ENCODE measurements at places on chromosomes 13 and 19. TPM values are rescaled to one million over a fixed set of nuclear protein-coding genes. Genes with fewer than 3 reads are reported as not detected.

The ZNF845 gene
- total RNA-seq: 5.7 TPM

The NLRP9 gene
- not detected for total RNA-seq

GRCh38 chr13:70964874-70965273, 856.6 kb upstream of the KLHL1 start:
- H3K36me3 ChIP-seq: no peaks in the 10 kb centered on the region
- H3K4me3 ChIP-seq: no peak overlapping the region
- DNase-seq: no peak
- no peak overlapping the region for H3K27ac ChIP-seq
- no peaks in the 10 kb centered on the region for H3K27me3 ChIP-seq

The FCGBP gene
- 79.5 TPM for total RNA-seq

GRCh38 chr19:3387645-3388589, 21.5 kb downstream of the NFIC start:
- no peak overlapping the region for H3K4me3 ChIP-seq
- DNase-seq: peak; percentile 68
- H3K4me1 ChIP-seq: peaks cover 62% of the 10 kb centered on the region
- H3K27me3 ChIP-seq: no peaks in the 10 kb centered on the region
- peak overlapping the region; percentile 92 for H3K27ac ChIP-seq

GRCh38 chr13:110322126-110322827, 15.2 kb downstream of the COL4A2 start:
- H3K27me3 ChIP-seq: no peaks in the 10 kb centered on the region
- H3K27ac ChIP-seq: peak overlapping the region; percentile 79
- no peak overlapping the region for H3K4me3 ChIP-seq
- DNase-seq: no peak
- H3K36me3 ChIP-seq: no peaks in the 10 kb centered on the region
- H3K4me1 ChIP-seq: peaks cover 64% of the 10 kb centered on the region

The STAP2 gene
- 3.1 TPM for total RNA-seq

- no peak overlapping the region for H3K4me3 ChIP-seq
- no peaks in the 10 kb centered on the region for H3K27me3 ChIP-seq
- H3K4me1 ChIP-seq: peaks cover 12% of the 10 kb centered on the region
- no peak for DNase-seq
- H3K27ac ChIP-seq: no peak overlapping the region
Measured at GRCh38 chr13:80235967-80236302, 105.0 kb downstream of the SPRY2 start.

- H3K36me3 ChIP-seq: no peaks in the 10 kb centered on the region
- no peak overlapping the region for H3K27ac ChIP-seq
- DNase-seq: no peak
- H3K4me3 ChIP-seq: no peak overlapping the region
- H3K4me1 ChIP-seq: no peaks in the 10 kb centered on the region
Measured at GRCh38 chr19:10820173-10820572, 15.8 kb downstream of the TMED1 start.

DNA sequence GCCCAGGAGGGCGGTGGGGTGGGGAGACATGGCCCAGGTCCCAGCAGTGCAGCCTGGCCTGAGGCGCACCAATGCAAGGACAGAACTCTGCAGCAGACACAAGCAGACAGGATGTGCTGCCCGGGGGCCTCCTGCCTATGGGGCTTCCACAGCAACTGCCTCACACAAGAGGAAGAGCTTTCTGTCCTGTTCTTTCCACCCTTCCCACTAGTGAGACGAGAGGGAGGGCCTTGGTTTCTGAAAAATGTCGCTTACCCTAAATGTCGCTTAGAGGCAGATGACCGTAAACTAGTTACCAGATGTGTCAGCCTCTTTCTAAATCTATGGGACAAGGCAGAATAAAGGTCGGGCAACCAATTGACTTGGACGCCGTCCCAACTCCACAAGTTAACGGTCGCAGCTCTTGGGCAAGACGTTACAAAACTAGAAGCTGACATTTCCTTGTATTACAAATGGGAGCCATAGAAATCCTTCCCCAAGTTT, at the start of gene LAIR1:
LAIR1 (minus strand) TSS at position 157 of the 483 bp plus-strand sequence; CDS start at position 30, 127 bp downstream.
- H3K36me3 ChIP-seq: no peaks in the 10 kb centered on the region
- H3K4me1 ChIP-seq: no peaks in the 10 kb centered on the region
- H3K4me3 ChIP-seq: peak within 1 kb of the TSS; percentile 43
- no peak for DNase-seq
- H3K27ac ChIP-seq: peak within 1 kb of the TSS; percentile 53

The C13orf46 gene
- 17.7 TPM for total RNA-seq

- no peak for DNase-seq
- H3K4me3 ChIP-seq: no peak overlapping the region
- no peaks in the 10 kb centered on the region for H3K36me3 ChIP-seq
- no peak overlapping the region for H3K27ac ChIP-seq
- H3K27me3 ChIP-seq: no peaks in the 10 kb centered on the region
Measured at GRCh38 chr19:16736709-16737108, 17.1 kb downstream of the NWD1 start.

DNA sequence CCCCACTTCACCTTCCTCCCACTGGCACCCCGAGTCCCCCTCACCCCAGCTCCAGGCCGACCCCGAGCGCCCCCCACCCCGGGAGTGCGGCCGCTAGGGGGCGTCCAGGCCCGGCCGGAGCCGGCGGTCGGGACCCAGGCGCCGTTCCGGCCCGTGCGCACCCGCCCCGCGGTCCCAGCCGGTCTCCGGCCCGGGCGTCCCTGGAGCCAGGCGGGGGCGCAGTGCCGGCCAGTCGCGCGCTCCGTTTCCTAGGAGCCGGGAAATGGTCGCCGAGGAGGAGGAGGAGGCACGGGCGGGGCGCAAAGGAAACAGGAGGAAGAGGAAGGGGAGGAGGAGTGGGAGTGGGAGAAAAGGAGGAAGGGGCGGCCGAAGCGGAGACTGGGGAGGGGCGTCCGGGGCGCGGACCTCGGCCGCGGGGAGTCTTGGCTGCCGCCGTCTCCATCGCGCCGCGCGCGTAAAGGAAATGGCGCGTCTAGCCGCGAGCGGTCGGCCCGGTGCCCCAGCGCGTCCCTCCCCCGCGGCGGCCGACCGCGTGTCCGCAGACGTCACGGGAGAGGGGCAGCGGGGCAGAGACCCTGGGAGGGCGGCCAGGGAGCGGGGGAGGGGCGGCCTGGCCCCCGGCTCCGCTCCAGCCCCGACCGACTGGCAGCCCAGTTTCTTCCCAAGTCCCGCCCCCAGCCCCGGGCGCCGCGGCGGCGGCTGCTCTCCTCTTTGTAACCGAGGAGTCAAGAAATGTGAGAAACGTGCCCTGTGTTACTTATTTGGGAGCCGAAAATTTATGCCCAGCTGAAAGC, 1.1 kb upstream of the KCTD15 start:
- DNase-seq: peak; percentile 45
- peak overlapping the region; percentile 86 for H3K27ac ChIP-seq
- H3K27me3 ChIP-seq: no peaks in the 10 kb centered on the region
- peaks cover 12% of the 10 kb centered on the region for H3K4me1 ChIP-seq
- no peaks in the 10 kb centered on the region for H3K36me3 ChIP-seq

DNA sequence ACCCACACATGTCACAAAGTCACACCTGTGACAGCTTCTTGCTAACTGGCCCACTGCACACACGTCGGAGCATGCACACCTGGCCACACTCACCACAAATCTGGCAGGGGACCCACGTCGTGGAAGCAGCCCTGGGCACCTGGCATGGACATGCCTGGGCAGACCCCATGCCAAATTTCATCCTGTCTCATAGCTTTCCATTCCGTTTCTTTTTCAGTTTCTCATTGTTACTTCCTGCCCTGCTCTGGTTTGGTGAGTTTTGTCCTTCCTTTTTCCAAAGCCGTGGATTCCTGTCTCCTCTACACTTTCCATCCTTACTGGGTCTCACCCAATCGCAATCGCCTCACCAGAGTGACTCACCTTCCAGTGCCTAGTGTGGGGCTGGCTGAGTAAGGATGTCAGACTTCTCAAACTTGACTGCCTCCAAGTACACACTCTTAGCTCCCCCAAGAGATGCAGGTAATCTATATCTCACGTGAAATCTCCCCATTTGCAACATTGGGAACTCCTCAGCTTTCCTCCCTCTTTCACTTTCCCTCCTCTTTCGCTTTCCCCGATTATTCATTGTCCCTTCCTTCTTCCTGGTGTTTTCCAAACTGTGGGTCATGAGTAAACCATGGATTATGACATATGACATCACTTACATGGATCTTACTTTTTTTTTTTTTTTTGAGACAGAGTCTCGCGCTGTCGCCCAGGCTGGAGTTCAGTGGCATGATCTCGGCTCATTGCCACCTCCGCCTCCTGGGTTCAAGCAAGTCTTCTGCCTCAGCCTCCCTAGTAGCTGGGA, 1.6 kb upstream of the BBC3 start:
- peak overlapping the region; percentile 100 for H3K27ac ChIP-seq
- DNase-seq: no peak
- H3K4me3 ChIP-seq: no peak overlapping the region
- no peaks in the 10 kb centered on the region for H3K27me3 ChIP-seq
- no peaks in the 10 kb centered on the region for H3K4me1 ChIP-seq
- H3K36me3 ChIP-seq: no peaks in the 10 kb centered on the region

DNA sequence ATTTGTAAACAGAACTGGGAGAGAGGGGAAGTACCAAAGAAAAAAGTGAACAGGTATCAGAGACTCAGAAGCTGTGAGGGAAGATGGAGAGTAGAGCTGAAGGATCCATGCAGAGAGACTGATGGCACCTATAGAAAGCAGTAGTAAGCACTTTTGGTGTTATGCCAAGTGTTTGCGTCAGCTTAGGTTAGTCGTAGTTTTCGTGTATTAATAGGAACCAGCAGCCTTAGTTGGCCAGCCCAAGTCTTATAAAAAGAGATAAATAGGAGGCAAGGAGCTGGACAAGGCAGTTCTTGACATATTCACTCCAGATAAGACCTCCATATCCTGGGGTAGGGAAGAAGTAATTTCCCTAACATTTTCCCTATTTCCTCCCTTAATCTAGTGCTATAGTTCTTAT, 214.2 kb downstream of the OXGR1 start:
- no peaks in the 10 kb centered on the region for H3K36me3 ChIP-seq
- DNase-seq: no peak
- no peaks in the 10 kb centered on the region for H3K27me3 ChIP-seq
- no peak overlapping the region for H3K4me3 ChIP-seq
- H3K27ac ChIP-seq: no peak overlapping the region
- H3K4me1 ChIP-seq: no peaks in the 10 kb centered on the region

The FAM216B gene
- not detected for total RNA-seq

The NAA16 gene
- total RNA-seq: 28.7 TPM

DNA sequence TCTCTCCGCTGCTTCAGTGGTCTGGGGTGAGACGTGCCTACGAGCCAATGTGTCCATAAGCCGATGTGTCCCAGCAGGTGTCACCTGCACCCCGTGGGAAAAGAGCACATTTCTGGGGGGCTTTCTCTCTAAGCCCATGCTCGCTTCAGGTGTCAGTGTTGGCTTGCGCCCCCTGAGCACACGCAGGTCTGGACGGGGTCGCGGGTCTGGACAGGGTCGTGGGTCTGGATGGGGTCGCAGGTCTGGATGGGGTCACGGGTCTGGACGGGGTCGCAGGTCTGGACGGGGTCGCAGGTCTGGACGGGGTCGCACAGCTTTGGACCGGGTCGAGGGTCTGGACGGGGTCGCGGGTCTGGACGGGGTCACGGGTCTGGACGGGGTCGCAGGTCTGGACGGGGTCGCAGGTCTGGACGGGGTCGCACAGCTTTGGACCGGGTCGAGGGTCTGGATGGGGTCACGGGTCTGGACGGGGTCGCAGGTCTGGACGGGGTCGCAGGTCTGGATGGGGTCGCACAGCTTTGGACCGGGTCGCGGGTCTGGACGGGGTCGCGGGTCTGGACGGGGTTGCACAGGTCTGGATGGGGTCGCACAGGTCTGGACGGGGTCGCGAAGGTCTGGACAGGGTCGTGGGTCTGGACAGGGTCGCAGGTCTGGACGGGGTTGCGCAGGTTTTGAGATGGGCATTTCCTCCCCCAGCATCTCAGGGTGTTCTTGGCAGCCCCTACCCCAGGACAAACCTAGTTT, 24.5 kb upstream of the TFDP1 start:
- no peaks in the 10 kb centered on the region for H3K36me3 ChIP-seq
- H3K4me1 ChIP-seq: no peaks in the 10 kb centered on the region
- no peak overlapping the region for H3K27ac ChIP-seq
- no peak for DNase-seq
- H3K4me3 ChIP-seq: no peak overlapping the region
- no peaks in the 10 kb centered on the region for H3K27me3 ChIP-seq

- no peak overlapping the region for H3K4me3 ChIP-seq
- no peaks in the 10 kb centered on the region for H3K36me3 ChIP-seq
Measured at GRCh38 chr13:96033220-96034015, 19.8 kb downstream of the UGGT2 start.

DNA sequence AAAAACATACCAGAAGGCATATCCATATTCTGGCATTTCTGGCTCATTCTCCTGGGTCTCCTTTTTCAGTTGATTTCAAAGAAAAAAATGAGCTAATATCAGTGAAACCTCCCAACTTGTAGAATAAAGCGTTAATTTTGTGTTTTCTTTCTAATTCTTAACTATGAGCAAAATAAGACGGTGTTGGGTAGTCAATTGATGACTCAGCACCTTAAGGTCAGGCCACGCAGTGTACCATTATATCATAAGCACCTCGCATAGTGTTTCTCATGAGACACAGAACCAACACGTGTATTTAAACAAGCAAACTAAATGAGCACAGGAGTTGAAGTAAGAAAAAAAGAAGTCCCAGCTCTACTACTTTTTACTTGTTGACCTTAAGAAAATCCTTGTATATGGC, 174.9 kb downstream of the OXGR1 start:
- no peak overlapping the region for H3K27ac ChIP-seq
- no peaks in the 10 kb centered on the region for H3K4me1 ChIP-seq
- no peak for DNase-seq
- H3K4me3 ChIP-seq: no peak overlapping the region
- H3K27me3 ChIP-seq: no peaks in the 10 kb centered on the region

DNA sequence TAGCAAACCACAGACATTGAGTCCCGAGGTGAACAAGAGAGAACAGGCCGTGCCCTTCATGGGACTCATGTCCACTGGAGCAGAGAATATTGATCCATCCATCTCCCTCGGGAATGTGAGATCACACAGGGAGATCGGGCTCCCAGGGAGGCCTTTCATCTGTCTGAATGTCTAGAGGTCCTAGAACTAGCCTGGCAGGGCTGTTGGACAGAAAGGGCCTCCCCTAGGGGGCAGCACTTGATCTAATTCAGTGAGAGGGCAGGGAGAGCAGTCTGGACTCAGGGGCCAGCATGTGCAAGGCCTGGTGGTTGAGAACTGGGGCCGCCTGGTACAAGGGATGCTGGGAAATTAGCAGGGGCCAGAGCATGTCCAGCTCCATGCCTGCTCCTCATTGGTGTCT, 4.3 kb downstream of the RUVBL2 start:
- H3K27ac ChIP-seq: no peak overlapping the region
- H3K4me1 ChIP-seq: peaks cover 12% of the 10 kb centered on the region
- no peak overlapping the region for H3K4me3 ChIP-seq
- no peak for DNase-seq
- no peaks in the 10 kb centered on the region for H3K36me3 ChIP-seq

The KLF1 gene
- total RNA-seq: not detected

The ZNF773 gene
- total RNA-seq: 2.6 TPM

DNA sequence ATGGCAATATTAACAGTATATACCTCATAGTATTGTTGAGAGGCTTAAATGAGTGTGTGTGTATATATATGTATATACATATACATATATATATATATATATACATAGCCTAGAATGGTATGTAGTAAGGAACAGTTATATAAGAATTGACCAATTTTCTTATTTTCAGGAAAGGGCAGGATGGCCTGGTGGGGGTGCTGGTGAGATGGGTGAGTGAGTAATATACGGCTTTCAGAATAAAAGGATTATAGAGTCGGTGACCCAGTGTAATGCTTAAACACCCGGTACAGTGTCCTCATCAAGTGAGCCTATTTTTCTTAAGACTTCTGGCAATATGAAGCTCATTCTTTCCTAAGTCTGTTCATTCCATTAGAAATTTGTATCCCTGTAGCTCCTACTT, 11.7 kb upstream of the FAM216B start:
- H3K4me1 ChIP-seq: no peaks in the 10 kb centered on the region
- H3K36me3 ChIP-seq: no peaks in the 10 kb centered on the region
- no peak overlapping the region for H3K27ac ChIP-seq

GRCh38 chr13:37229931-37230330, 124.5 kb upstream of the CSNK1A1L start:
- no peak overlapping the region for H3K4me3 ChIP-seq
- no peaks in the 10 kb centered on the region for H3K27me3 ChIP-seq
- no peaks in the 10 kb centered on the region for H3K4me1 ChIP-seq
- no peak overlapping the region for H3K27ac ChIP-seq
